ENCODE measurements at places on chromosomes 11 and 22.

DNA sequence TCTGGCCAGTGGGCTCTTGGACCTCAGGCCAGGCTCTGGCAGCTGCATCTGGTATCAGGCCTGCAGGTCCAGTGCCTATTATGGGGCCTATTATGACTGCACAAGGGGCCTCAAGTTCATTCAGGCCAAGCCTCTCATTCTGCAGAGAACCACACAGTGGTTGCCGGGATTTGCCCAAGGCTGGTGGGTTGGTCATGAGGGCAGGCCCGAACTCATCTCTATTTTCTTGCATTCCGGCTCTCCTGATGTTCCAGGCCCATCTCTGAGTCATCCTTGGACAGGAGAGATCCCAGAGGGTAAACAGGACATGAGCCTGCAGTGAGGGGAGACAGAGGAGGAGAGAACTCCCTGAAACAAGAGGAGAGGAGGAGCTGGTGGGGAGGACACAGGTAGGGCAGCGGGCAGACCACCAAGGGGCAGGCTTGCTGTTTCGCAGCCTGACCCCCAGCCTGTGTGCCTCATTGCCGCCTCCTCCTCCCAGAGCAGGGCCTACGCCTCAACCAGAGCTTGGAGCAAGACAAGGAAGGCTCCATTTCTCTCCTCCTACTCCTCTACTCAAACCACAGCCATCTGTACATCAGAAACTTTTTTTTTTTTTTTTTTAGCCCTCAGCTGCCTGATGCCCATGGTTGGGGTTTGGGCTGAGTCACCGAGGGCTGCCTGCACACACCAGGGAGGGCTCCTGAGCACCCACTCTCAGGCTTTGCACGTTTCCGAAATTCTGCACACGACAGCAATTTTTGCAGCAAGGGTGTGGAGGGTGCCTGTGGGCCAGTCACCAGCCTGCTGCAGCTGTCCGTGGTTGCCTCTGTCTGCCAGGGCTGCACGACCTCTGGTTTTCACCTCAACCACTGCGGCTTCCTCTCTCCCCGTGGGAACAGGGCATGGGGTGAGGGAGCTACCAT lies 12.7 kb upstream of the TREH start:
- peak overlapping the region; percentile 7 for H3K4me3 ChIP-seq
- no peaks in the 10 kb centered on the region for H3K27me3 ChIP-seq
- no peak overlapping the region for H3K27ac ChIP-seq

- no peak overlapping the region for H3K4me3 ChIP-seq
- H3K27ac ChIP-seq, result no peak overlapping the region
- H3K27me3 ChIP-seq, result no peaks in the 10 kb centered on the region
- no peak for DNase-seq
- H3K36me3 ChIP-seq, result no peaks in the 10 kb centered on the region
Observed at GRCh38 chr11:12642040-12642439, 32.2 kb upstream of the TEAD1 start.

- H3K4me3 ChIP-seq, result peak overlapping the region; percentile 55
- H3K36me3 ChIP-seq, result no peaks in the 10 kb centered on the region
- no peak for DNase-seq
- peaks cover 39% of the 10 kb centered on the region for H3K4me1 ChIP-seq
- peak overlapping the region; percentile 78 for H3K27ac ChIP-seq
Observed at GRCh38 chr22:38317995-38318715, 922 bp upstream of the CSNK1E start.

- no peak overlapping the region for H3K27ac ChIP-seq
- H3K4me1 ChIP-seq, result peaks cover 4% of the 10 kb centered on the region
- no peaks in the 10 kb centered on the region for H3K36me3 ChIP-seq
- DNase-seq, result no peak
- H3K27me3 ChIP-seq, result no peaks in the 10 kb centered on the region
Observed at GRCh38 chr11:35355102-35355749, 64.1 kb downstream of the SLC1A2 start.

DNA sequence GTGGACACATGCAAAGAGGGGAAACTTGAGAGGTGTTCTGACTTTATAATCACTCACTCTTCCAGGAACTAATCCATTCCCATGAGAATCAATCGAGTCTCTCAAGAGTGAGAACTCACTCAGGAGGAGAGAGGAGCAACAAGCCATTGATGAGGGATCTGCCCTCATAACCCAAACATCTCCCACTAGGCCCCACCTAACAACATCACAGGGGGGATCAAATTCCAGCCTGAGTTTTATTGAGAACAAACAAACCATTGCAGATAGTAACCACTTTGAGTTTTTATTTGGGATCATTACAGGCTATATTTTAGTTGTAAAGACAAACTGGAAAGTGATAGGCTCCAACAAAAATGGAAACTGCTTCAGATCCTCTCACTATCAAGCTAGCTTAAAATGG lies 328.8 kb upstream of the CTSC start:
- DNase-seq, result no peak
- no peaks in the 10 kb centered on the region for H3K36me3 ChIP-seq
- no peak overlapping the region for H3K4me3 ChIP-seq
- H3K4me1 ChIP-seq, result no peaks in the 10 kb centered on the region
- H3K27ac ChIP-seq, result no peak overlapping the region

DNA sequence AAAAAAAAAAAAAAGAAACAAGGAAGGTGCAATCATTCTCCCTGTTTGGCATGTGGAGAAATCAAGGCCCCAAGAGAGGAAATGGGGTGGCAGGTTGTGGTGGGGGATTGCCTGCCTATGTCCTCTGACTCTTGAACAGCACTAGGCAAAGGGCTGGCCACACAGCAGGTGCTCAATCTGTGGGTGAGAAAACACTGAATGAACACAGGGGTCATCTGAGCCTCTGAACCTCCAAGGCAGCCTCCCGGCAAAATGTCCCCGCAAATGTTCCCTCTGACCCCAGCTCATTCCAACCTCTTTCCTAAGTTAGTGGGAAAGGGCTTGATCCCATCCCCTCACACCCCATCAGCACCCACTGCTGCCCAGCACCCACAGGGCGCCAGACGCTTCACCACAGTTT lies 4.6 kb downstream of the PLA2G6 start:
- H3K4me3 ChIP-seq, result no peak overlapping the region
- peak; percentile 35 for DNase-seq
- H3K36me3 ChIP-seq, result no peaks in the 10 kb centered on the region

DNA sequence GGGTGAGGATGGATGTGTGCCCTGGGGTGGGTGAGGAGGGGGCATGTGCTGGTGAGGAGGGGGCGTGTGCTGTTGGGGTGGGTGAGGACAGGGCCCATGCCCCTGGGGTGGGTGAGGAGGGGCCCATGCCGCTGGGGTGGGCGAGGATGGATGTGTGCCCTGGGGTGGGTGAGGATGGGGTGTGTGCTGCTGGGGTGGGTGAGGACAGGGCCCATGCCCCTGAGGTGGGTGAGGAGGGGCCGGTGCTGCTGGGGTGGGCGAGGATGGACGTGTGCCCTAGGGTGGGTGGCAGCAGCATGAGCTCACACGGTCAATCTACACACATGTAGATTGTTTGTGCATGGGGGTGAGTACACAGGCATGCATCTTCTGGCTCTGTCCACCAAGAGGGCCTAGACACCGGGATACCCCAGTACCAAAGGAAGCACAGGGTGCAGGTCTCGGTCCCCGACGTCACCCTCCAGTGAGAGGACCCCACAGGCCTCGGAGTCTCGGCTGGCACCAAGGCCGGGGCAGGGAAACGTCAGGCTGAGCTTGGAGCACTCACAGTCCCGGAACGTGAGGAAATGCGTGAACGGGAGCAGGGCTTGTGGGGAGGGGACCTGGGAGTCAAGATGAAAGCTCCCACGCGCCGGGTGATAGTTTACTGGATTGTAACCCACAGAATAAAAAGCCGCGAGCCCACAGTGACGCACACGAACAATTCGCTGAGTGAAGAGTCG lies 37.4 kb upstream of the TOLLIP start:
- no peaks in the 10 kb centered on the region for H3K4me1 ChIP-seq
- no peak overlapping the region for H3K27ac ChIP-seq
- H3K4me3 ChIP-seq, result no peak overlapping the region
- DNase-seq, result no peak
- H3K36me3 ChIP-seq, result no peaks in the 10 kb centered on the region
- no peaks in the 10 kb centered on the region for H3K27me3 ChIP-seq

GRCh38 chr22:45341498-45341897 lies 31.8 kb downstream of the FAM118A start:
- peaks cover 17% of the 10 kb centered on the region for H3K36me3 ChIP-seq
- no peak overlapping the region for H3K27ac ChIP-seq

- H3K4me1 ChIP-seq, result no peaks in the 10 kb centered on the region
- no peaks in the 10 kb centered on the region for H3K27me3 ChIP-seq
- no peak overlapping the region for H3K4me3 ChIP-seq
- DNase-seq, result no peak
- H3K27ac ChIP-seq, result no peak overlapping the region
Observed at GRCh38 chr11:15807827-15808226, 548.5 kb downstream of the SOX6 start.

DNA sequence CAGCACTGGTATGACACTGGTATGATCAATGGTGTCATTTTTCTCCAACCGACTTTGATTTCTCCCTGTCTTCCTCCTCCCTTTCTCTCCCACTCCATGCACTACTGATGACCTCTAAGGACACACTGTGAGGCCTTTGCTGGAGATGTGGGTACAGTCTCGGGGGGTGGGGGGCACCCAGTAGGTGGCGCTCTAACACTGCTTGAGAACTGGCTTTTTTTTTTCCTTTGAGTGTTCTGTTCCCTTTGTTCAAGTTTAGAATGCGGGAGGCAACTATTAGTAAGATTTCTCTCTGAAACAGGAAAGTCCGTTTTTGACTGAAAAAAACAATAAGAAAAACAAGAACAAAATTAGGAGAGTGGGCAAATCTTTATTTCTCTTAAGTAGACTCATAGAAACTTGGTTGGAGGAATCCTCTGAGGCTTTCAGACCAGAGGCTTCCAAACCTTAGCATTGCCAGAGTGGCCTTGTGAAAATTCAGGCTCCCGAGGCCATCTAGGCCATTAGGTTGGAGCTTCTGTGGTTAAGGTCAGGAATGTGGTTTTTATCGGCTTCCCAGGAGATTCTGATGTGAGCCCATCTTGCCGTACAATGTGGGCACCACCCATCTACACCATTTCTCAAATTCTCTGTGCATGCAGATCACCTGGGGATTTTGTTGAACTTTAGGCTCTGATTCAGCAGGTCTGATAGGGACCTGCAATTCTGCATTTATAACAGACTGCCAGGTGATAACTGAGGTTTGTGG lies 43.2 kb downstream of the PANX1 start:
- H3K27me3 ChIP-seq, result no peaks in the 10 kb centered on the region
- DNase-seq, result no peak
- H3K4me1 ChIP-seq, result no peaks in the 10 kb centered on the region
- no peaks in the 10 kb centered on the region for H3K36me3 ChIP-seq
